DMS 273 treated with DMSO at 0.1 percent for 48 hours (cell line): ENCODE measurements at places on chromosomes 5 and 9.

GRCh38 chr5:143484601-143485000 lies 81.1 kb upstream of the NR3C1 start:
- no peak for DNase-seq

GRCh38 chr9:91141407-91141965 lies 220.2 kb downstream of the AUH start:
- DNase-seq: no peak

DNA sequence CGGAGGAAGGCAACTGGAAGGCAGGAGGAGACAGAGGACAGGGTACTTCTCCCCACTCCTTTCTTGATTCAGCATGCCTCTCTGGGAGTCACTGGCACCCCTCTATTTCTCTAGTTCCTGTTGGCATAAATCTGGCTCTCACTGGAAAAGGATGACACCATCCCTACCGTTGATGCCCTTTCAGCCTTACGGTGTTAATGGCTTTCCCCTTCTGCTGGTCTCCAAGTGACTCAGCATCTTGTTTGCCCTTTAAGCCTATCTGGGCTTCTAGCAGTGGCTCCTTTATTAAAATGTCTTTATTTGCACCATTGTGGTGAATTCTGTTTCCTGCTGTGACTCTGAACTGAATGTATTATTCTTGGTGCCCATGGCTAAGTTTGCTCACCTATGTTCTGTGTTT lies 227.3 kb upstream of the GLRA1 start:
- DNase-seq: no peak

DNA sequence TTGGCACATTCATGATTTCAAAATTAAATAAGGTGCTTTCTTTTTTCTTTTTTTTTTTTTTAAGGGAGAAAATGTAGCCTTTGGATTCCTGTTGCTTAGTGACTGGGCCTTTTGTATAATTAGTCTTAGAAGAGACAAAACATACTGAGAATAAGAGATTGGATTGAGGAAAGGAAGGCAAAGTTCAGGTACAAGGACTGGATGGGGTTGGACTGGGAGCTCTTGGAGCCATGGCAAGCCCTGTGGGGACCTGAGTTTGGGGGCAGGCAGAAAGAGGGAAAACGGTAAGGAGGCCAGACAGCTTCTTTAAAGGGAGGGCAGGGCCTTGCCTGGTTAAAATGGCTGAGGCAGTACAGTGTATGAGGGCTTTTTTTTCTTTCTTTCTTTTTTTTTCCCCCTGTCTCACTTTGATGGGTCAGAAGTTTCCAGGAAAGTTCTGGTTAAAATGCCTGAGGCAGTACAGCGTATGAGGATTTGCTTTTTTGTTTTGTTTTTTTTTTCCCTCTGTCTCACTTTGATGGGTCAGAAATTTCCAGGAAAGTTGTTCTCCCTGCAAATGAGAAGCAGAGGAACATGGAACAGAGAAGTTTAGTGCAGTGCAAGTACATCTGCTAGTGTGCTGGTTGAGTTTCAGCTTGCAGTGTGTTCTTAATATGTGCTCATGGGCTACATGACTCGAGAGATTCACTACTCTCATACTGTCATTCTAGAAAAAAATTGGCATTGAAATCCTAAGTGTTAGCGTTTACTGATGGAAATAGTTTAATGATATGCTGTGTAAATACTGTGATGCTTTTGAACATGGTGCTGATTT lies 16.8 kb downstream of the SNX18 start:
- no peak for DNase-seq

DNA sequence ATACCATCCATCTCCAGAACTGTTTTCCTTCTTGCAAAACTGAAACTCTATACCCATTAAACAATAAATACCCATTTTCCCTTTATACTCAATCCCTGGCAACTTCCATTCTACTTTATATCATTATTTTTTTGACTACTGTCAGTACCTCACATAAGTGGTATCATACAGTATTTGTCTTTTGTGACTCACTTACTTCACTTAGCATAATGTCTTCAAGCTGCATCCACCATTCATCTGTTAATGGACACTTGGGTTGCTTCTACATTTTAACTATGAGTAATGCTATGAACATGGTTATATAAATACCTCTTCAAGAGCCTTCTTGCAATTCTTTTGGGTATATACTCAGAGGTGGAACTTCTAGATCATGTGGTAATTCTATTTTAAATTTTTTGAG lies 11.6 kb upstream of the TYRP1 start:
- no peak for DNase-seq

DNA sequence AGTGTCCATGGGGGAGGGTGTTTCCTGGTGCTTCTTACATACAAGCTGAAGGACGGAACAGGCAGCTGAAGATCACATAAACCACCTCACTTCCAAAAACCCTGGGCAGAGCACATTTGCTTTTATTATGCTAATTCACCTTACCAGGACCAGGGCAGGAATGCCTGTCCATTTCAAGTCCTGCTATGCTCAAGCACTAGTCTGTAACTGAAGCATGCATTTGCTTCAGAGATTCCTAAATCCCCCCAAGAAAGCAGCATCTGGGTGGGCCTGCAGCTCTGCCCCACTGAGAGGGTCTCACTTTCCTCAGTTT lies 9.4 kb upstream of the NACC2 start:
- no peak for DNase-seq

DNA sequence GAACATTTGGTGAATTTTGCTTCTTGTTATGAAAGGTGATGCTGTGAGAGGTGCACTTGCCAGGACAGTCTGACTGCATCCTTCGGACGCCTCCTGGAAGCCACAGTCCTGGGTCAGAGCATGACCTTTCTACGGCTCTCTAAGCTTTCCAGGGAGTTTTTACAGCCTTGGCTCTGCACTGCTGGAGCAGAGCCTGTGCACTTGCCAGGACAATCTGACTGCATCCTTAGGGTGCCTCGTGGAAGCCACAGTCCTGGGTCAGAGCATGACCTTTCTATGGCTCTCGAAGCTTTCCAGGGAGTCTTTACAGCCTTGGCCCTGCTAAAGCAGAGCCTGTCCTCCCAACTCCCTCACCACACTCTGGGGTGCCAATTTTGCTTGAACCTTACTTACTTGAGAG lies 49.6 kb downstream of the CCDC180 start:
- DNase-seq: no peak

DNA sequence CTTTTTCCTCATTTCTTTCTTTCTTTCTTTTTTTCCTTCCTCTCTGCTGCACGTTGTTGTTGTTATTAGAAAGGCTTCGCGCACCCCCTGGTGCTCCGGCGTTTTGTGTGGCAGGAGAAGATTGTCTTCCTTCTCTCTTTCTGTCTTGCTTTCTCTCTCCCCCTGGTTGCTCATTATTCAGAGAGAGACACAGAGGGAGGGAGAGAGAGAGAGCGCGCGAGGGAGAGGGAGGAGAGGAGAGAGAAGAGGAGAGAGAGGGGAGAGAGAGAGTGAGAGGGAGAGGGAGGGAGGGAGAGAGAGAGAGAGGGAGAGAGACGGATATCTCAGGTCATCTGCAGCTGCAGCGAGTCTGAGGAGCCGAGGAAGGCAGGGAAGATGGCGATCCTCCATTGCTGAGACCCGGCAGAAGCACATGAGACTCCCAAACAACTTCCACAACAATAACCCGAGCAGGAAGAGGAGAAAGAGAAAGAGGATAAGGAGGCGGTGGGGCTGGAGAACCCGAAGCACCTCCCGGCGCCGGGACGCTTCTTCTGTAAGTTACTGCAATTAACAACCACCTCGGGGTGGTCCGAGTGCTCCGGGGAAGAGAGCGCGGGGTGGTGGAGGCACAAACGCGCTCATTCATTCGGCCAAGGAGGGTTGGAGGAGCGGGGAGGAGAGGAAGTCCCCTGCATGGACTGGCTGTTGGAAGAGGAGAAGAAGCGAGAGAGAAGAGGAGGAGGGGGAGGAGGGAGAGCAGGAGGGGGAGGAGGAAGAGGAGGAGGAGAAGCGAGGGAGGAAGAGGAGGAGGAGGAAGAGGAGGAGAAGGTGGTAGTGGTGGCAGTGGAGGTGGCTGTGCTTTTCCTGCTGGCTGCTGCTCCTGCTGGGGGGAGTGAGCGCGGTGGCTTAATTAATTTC lies at the start of gene ZNF462:
ZNF462 (plus strand) TSS at position 346 of the 900 bp plus-strand sequence. CDS start 60,218 bp downstream, outside the sequence.
- DNase-seq: peak; percentile 41
